ENCODE measurements at places on chromosomes 1 and 21.

GRCh38 chr1:220458936-220459335 is 69.0 kb upstream of the MARK1 start:
- no peak for DNase-seq

GRCh38 chr1:234950598-234950997 is 178.0 kb downstream of the TOMM20 start:
- DNase-seq: no peak

GRCh38 chr1:204577794-204578478 is 61.7 kb downstream of the MDM4 start:
- DNase-seq: no peak

DNA sequence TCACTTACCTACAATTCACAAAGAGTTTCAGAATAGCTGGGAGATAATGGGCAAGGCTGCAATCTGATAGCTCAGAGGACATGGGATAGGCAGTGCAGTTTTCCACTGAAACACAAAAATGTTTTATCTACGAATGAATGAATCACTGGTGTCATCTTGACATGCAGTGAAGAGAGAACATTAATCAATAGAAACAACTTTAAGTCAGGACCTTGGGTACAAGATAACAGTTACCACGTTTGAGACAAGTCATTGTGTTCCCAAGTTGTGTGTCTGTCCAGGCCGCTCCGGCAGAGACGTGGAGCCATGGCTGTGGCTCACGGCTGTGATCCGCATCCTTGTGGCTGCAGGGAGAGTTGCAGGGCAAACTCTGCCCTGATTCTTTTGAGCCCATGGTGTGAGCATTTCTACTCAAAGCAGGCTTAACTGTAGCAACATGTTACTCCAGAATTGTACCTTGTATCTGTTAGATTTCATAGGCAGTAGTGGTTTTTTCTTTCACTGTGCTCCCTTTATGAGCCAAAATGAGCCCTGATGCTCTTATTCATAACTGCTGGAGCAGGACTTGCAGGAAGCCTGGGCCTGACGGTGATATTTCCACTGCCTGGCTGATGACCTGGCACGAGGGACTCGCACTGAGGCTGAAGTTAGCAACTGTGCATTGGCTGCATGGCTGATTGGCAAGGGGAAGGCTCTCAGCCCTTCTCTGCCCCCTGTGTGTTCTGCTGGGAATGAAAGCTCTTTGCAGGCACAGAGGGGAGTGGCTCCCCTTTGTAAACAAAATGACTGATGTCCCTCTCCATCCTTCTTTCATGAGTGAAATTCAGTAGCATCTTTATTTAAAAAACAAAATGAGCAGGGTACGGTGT is 465.2 kb downstream of the AJAP1 start:
- DNase-seq: no peak

DNA sequence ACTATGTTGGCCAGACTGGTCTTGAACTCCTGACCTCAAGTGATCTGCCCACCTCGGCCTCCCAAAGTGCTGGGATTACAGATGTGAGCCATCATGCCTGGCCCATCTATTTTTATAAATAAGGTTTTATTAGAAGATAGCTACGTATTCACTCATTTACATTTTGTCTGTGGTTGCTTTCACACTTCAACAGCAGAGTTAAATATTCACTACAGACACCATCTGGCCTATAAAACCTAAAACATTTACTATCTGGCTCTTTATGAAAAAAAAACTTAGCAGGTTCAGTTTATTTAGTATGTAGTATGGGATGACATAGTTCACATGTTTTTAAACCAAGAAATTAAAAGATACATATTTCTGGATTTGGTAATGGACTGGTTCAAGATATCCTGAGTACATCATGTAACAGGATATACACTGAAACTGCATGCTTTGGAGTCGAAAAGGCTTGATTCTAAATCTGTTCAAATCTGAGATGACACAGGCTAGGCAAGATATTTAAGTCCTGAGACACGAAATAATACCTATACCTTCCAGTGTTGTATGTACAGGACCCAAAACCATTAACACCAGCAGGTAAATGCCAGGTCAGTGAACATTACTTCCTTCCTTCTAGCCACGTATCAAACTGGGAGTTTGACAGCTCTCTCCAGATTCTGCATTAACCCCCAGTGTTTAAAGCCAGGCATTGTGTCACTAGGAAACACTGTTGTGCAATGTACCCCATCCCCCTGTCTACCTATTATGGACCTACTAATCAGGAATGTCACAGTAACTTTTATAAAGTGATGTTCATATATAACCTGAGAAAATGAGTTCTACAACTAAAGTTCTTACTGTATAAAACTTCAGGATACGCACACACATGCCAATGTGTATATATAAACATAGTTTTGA is 54.3 kb upstream of the SDC3 start:
- DNase-seq: no peak

DNA sequence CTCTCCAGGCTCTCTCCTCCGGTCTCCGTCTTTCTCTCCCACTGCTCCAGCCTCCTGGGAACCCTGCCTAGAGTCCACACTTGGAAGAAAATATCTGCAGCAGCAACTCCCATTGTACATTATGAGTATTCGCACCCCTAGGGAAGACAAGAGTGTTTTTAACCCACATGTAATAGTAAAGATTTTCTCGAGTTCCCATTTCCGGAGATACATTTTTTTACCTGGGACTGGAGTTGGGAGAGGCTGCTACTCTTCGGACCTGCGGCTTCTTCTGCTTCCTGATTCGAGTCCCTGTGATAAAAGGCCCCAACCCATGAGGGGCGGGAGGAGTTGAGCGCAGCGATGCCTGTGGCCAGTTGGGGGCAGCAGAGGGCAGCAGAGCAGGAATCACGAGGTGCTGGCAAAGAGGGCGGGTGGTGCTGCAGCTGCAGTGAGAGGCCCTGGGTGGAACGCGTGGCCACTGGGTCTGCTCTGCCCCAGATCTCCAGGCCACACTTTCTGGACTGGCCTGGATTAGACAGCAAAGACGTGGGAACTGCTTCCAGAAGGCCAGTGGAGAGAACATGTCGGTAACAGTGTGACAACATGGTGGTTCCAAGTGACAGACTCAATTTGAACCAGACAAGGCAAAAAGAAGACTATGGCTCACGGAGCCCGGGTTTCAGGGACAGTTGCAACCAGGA is 221.0 kb upstream of the CSF3R start:
- no peak for DNase-seq

DNA sequence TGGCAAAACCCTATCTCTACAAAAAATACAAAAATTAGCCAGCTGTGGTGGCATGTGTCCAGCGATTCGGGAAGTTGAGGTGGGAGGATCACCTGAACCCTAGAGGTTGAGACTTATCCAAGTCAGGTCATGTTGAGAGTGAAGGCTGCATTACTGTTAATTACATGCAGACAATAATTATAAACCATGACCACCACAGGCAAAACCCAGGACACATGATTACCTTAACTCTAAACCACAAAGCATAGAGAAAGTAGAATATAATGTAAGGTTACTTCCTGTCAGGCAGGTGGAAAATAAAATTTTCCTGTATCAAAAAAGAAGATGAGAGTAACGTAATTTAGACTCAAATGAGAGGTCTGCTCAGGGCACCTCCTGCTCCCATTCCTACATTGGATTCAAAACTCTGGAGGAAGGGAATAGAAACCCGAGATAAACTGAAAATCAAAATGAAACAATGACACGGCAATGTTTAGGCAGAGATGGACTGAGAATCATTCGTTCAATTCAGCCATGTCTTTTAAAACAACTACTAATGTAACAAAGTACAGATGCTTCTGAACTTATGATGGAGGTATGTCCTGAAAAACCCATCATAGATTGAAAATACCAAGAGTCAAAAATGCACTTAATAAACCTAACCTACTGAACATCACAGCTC is 33.6 kb downstream of the RGS8 start:
- no peak for DNase-seq

- no peak for DNase-seq
Observed at GRCh38 chr1:63413394-63413793, 46.0 kb downstream of the ALG6 start.

GRCh38 chr1:999725-1000356 is at the start of gene HES4:
Gene HES4, minus strand, starts transcription at chr1:1000097. Its CDS starts 124 bp downstream, at chr1:999973.
- DNase-seq: no peak
